Myocyte (in vitro differentiated cells): ENCODE measurements at places on chromosomes 2 and 18. TPM values are rescaled to one million over a fixed set of nuclear protein-coding genes. Genes with fewer than 3 reads are reported as not detected.

PMAIP1 gene
- total RNA-seq = 62.5 and 75.1 TPM in 2 replicates

IL1R2 gene
- not detected in 2 replicates for total RNA-seq

RETSAT gene
- 37.4 and 39.9 TPM in 2 replicates for total RNA-seq

APCDD1 gene
- total RNA-seq = 0.91 and 2.5 TPM in 2 replicates

AFF3 gene
- under 0.01 TPM in 1 of 2 replicates, not detected in the other for total RNA-seq

DNA sequence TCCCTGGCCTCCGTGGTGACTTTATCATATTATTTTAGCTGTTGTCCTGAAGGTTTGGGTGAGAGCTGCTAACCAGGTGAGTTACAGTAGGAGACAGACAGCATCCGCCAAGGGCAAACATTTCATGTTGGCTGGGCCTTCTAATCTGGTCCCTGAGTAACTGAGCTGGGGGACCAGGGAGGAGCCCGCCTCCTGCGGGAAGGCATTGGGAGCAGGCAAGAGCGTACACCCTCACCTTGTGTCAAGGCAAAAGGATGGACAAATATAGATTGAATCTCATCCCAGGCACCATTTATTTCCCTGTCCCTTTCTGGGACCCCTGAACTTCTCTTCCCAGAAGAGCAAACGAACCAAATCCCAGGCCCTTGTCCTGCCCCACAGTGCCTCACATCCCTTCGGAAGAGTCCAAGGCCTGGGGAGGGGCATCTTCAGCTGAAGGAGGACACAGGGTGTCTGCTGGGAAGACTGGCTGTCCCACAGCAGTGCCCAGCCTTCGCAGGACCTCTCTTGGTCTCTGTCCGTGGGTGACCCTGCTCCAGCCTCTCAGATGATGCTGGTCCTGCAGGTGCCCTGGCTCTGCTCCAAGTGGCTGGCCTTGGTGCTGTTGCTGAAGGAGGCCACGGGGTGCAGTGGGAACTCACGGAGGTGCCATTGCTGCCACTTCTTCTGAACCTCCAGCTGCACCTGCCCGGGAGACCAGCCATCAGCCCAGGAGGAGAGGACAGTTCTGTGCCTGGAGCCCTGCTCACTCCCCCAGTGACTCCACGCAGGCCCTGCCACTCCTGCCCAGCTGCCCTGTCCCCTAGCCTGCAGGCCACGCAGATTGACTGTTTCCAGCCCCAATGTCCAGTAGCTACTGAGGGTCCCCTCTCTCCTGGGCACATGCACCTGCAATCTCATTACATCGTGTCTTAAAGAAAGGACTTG, 8.2 kb downstream of the TMEM37 start:
- no peak for DNase-seq
